Fibroblast of the conjunctiva (primary cell): ENCODE measurements at places on chromosomes 4 and X.
A peak's percentile ranks its signal among the peaks of the same experiment; 100 is the strongest.

DNA sequence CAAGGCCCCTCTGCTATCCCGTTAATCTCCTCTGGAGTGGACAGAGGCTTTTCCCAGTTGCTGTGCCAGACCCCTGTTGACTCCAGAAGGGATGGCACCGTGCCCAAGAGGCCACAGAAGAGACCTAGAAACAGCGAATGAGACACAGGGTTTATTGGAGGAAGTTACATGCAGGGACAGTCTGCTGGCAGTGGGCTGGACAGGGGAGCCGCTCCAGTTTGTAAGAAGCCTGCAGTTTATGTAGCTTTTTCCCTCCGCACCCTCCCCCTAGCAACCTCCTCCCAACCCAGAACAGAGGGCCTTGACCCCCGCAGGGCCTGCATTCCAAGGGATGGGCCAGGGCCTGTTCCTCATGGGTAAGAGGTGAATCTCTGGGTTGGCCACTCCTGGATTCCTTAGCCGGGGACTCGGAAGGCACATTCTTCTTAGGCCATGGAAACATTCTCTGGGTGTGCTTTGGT lies 216.8 kb upstream of the PSAPL1 start:
- no peak for DNase-seq

DNA sequence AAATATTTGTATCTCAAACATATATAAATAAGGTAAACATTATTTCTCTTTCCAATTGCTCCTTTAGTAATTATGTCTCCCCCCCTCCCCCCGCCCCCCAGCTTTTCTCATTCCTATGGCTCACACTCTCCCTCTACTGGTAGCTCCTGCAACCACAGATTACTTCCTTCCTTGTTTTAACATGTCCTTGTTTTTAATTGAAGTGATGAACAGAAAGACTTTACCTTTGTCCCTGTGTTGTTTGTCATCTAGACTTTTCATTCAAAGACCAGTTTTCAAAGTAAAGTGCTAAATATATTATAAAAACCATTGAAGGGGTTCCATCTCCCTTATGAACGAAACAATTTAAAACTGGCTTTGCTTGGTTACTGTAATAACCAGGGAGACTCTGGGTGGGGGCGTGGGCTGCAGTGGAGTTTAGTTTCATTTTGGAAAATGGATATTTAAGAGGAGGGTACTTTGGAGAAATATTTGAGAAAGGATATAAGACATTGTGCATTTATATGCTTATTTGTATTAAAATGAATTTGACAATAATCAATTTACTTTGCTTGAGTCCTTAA lies 352.9 kb downstream of the RAPGEF2 start:
- no peak for DNase-seq

- no peak for DNase-seq
Observed at GRCh38 chr4:4402966-4403365, 16.1 kb downstream of the NSG1 start.

DNA sequence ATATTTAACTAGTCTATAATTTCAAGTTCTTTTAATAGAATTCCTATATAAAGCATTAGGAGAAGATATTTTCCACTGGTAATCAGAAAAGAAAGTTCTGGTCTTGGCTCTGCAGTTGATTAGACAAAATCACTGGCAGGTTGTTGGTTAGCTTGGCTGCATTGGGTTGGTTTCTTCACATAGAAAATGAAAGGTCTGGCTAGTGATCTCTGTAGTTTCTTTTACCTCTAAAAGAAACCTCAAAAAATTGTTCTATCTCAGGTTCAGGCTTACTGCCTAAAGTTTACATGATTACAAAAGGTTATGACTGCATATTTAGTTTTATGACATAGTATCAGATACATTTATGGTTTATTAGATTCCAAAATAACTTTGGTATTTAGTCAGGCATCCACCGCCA lies 95.8 kb upstream of the NAP1L5 start:
- no peak for DNase-seq

GRCh38 chr4:101337688-101338087 lies 9.6 kb downstream of the PPP3CA start:
- no peak for DNase-seq

DNA sequence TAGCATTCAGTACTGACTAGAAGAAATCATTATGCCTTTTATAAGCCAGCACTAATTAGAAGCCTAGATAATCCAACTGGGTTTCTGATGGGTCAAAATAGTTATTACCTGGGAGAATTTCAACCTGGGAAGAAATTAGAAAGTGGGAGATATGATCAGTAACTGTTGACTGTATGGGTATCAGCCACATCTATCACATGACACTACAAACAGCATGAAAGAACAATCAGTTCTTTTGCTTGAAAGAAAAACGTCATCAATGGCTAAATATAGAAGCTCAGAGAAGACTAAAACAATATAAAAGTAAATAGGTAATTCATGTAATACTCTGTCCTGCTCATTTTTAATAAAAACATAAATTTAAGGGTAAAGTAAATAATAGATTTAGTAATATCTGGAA lies 145.1 kb downstream of the CAMK2D start:
- DNase-seq, result no peak

DNA sequence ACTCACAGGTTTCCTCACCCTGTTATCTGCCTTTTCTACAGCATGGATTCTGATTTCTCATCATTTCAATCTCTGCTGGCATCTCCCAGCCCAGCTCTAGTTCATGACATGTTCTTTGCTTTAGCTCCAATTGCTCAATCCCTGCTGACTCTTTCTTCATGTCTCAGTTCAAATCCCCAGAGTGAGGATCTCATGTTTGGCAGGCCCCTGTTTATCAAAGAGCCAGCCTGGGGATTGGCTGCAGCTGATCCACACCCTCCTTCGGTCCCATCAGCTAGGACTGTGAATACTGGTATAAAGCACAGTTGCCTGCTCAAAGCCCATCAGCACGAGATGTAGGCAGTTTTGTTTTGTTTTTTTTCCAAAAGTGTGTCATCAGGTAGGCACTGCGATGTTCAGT lies 14.4 kb upstream of the CC2D2A start:
- DNase-seq, result peak; percentile 91

- DNase-seq, result no peak
Observed at GRCh38 chrX:40207626-40208025, 109.9 kb upstream of the BCOR start.

DNA sequence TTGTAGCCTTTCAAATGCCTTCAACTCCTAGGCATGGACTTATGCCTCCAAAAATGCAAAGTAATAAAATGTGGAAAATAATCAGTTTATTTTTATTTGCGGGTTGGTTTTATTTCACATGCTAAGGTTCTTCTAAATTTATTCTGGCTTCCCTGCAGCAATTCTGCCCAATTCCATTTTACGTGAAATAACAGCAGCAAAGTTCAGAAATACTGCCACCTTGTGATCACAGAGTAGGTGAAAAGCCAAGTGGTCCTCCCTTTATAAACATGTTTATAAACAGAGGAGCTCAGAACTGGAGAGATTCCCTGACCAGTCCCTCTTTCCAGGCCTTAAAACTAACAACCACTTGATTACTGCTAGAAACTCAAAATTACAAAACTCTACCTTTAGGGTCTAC lies 14.7 kb upstream of the DCHS2 start:
- DNase-seq, result peak; percentile 14
